Substantia nigra (tissue), 51 donors: ENCODE measurements at places on chromosomes 1 and 21.

DNA sequence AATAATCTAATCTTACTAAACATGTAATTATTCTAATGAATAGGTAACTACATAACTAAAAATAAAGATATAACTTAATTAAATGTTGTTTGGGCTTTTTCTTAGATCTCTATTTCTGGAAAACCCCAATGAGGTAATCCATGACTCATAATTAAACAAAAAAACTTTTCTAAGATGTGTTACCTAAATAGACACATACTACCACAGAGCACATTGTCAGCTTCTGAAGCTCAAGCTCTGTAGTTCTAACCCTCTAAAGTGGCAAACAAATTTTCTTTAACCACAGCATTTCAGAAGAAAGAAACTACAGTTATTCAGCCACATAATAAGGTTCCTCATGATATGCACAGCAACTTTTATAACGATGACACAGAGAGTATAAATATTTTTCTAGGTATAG lies 4.2 kb downstream of the OR6K3 start:
- no peak for DNase-seq

GRCh38 chr1:203129501-203130231 lies 2.1 kb downstream of the ADORA1 start:
- peak; percentile 95 for DNase-seq

- DNase-seq, result no peak
Observed at GRCh38 chr1:97332716-97333115, 588.1 kb downstream of the DPYD start.

DNA sequence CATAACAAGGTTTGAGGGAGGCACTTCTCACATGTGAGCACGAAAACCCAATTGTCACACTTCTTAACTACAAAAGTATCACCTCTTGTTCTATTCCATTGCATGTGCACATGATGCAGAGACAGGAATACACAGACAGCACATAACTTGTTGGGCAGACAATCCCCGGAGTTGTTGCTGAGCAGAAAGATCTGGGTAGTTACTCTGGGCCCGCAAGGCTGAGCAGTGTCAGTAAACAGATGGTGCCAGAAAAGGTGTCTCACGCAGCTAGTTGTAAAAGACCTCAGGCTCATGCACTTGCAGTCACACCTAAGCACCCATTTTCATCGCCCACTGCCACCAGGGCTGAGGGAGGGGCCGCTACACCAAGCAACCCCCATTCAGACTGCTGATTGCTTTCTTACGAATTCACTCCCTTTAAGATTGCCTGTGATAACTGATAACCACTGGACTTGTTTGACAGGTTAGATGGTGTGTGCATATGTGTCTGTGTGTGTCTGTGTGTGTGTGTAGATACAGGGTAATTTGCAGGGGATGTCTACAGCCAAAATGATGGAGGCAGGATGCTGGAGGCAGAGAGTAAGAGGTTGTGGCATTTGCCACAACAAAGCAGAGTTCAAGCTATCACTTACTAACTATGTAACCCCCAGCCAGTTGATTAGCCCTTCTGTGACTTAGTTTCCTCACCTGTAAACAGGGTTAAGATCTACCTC lies 4.2 kb downstream of the LGR6 start:
- no peak for DNase-seq

DNA sequence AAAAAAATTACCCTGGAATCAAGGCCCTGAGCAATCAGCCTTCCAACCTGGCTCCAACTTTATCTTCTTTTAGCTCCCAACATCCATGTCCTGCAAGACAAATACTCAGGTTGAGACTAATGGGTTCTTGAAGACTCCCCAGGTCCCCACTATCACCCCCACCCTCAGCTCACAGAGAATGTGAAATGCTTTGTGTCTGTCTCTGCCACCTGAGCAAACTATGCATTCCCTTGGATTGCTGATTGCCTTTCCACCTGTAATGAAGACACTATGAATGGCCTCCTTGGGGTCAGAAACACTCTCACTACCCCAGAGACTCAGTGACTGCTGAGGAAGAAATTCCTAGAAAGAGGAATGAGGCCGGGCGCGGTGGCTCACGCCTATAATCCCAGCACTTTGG lies 121.2 kb upstream of the GALNT2 start:
- no peak for DNase-seq

- DNase-seq, result no peak
Observed at GRCh38 chr1:223486366-223486765, 93.2 kb downstream of the CCDC185 start.

DNA sequence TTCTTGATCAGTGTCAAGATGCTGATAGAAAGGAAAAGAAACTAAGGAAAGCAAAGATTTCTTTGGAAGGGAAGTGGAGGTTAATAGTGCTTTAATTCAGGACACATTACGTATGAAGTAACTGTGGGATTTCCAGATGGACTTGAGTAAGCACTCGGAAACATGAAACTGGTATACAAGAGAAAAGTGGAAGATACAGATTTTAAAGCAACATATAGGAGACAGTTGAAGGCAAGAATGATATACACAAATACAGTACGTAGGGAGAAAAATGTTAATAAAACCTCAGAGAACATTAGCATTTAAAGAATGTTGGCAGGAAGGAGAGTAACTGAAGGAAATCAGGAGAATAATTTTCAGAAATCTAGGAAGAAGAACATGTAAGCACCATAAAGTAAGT lies 730.9 kb upstream of the ADGRL2 start:
- no peak for DNase-seq

DNA sequence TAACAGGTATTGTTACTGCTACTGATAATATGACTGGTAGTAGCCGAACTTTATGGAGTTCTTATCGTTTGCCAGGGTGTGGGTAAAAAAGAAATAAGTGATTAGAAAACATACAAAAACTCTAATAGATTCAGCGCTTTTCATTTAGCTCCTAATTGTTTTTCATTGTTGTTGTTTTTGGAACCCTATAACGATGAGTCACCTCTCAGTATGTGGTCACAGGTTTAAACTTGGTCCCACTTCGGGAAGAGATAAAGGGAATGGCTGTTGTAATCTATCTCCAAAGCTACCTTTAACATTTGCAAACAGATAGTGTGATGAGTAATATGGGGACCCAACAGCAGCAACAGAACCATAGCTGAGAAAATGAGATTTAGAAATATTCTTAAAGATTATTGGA lies 62.7 kb upstream of the BCL10 start:
- no peak for DNase-seq

DNA sequence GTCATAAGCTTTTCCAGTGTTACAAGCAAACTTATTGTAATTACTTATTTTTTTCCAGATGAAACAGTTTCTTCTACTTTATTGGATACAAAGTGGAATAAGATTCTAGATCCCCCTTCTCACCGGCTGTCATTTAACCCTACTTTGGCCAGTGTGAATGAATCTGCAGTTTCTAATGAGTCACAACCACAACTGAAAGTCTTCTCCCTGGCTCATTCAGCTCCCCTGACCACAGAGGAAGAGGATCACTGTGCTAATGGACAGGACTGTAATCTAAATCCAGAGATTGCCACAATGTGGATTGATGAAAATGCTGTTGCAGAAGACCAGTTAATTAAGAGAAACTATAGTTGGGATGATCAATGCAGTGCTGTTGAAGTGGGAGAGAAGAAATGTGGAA lies 95.5 kb downstream of the ZFYVE9 start:
- no peak for DNase-seq

DNA sequence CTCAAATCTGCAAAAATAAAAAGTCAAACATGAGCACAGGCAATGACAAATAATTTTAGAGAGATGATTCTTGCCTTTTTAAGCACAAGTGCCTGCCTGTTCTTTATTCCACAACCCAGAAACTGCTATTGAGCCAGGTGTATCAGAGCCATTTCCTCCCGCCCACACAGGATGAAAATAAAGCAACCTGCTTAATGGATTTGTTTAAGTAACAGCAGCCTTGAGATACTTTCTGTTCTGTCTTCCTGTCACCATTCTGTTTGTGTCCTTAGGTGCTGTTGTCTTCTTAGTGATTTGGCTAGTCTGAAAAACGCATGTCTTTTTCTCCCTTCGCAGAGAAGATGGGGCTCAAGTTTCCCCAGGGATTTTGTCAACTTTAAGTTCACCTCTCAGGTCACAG lies 11.4 kb downstream of the RPE65 start:
- no peak for DNase-seq

- DNase-seq, result no peak
Observed at GRCh38 chr1:6000444-6001288, 8.4 kb upstream of the NPHP4 start.

GRCh38 chr1:86430376-86430775 lies 6.4 kb downstream of the CLCA2 start:
- no peak for DNase-seq

DNA sequence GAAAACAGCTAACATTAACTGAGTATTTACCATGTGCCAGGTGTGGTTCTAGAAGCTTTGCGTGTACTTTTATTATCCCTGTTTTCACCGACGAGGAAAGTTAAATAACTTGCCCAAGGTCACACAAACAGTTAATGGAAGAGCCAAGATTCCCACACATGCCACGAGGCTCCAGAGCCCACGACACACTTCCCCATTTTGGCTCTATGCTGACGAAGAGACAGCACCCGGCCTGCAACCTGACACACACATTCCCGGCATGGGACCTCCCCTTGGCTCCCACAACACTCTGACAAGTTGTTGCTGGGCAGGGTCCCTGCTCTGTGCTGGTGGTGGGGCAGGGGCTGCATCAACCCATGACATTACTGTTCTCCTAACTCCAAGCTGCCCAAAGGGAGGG lies 52.8 kb downstream of the RAP1GAP start:
- DNase-seq, result no peak
